T-helper 17 cell (primary cell): ENCODE measurements at places on chromosomes 5 and 9.

DNA sequence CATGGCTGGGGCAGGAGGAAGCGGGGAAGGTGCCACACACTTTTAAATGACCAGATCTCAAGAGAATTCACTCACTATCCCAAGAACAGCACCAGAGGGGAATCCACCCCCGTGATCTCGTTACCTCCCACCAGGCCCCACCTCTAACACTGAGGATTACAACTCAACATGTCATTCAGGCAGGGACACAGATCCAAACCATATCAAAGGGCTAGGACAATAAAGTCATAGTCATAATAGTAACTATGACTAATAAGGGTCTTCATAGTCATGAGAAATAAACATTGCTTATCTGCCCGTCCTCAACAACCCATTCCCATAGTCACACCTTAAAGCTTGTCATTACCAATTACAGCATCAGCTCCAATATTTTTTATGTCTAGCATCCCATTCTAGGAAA lies 65.3 kb upstream of the SMC2 start:
- H3K36me3 ChIP-seq: peaks cover 4% of the 10 kb centered on the region
- no peak for DNase-seq
- H3K27ac ChIP-seq: peak overlapping the region; percentile 61

DNA sequence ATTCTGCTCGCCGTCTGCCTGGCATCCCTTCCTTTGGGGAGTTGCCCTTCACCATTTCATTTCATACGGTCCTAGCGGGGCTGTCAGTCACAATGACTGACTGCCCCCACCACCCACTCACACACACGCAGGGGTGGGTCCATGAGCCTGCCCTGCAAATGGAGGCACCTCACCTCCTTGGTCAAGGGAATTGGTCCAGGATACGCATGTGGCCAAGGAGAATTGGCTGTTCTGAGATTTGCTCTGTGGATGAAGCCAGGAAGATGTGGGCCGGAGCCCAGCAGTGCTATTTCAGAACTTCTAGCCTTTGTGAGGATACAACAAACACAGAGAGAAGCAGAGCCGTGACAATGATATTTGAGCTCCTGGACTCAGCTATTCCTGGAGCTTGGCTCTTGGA lies 17.0 kb downstream of the C1QTNF2 start:
- no peaks in the 10 kb centered on the region for H3K36me3 ChIP-seq
- no peak for DNase-seq
- no peak overlapping the region for H3K27ac ChIP-seq
- H3K27me3 ChIP-seq: peaks cover 12% of the 10 kb centered on the region

DNA sequence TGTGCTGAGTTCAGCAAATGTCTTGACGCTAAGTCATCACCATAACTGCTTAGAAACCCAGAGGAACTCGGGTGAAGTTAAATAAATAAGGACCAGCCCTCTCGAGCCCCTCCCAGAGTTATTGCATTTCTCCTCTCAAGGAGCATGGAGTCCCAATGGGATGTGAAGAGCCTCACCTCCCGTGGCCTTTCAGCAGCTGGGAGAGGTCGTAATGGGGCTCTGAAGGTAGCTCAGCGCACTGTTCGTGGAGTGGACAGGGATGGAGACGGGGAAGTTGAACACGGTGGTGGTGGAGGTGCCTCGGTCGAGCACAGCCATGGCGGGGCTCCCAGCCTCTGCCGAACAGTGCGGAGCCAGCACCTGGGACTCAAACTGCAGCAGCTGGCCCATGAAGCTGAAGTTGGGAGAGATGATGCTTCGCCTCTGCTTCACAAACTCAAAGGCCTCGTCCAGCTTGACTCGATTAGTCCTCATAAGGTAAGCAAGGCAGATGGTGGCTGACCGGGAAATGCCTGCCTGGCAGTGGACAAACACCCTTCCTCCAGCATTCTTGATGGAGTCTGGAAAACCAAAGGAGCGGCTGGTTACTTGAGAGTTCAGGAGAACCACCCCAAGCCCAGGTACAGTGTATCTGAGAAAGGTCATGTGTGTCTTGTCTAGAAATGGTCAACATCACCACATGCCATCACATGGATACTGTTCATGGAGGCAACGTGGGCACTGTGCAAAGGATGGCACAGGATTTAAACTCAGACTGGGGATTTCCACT lies 2.2 kb downstream of the DUSP1 start:
- H3K36me3 ChIP-seq: peaks cover 18% of the 10 kb centered on the region
- H3K4me3 ChIP-seq: peak overlapping the region; percentile 93

DNA sequence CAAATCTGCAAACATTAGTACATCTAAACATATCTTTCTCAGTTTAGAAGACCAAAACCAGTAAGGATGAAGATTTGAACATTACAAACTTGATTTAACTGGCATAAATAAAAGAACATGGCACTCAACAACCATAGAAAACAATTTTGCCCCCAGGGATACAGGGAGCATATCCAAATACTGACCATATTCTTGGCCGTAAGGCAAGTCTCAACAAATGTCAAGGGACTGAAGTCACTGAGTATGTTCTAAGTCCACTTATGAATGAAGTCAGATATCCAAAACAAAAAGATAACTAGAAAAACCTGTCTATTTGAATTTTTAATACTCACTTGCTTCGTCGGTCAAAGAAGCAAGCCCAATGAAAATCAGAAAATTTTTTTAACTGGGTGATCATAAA lies 14.1 kb downstream of the FEM1C start:
- no peaks in the 10 kb centered on the region for H3K27me3 ChIP-seq
- H3K36me3 ChIP-seq: peaks cover 7% of the 10 kb centered on the region
- peaks cover 29% of the 10 kb centered on the region for H3K4me1 ChIP-seq
- no peak for DNase-seq
- no peak overlapping the region for H3K27ac ChIP-seq

DNA sequence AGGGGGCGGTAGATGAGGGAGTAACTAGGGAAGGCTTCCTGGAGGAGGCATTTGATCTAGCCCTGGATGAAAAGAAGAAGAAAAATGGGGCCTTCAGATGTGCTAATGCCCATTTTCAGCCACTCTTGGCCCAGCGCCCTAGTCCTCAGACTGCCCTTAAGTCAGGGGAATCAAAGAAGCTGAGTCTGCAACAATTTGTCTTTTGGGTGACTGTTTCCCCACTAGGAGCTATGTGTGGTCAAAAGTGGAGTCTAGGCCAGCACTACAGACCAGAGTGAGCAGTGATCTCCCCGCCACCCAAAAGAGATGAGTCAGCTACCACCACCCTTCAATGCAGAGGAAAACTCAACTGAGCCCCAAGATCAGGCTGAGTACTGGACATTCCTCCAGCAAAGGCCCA lies 542.1 kb downstream of the BNC2 start:
- no peaks in the 10 kb centered on the region for H3K27me3 ChIP-seq
- H3K27ac ChIP-seq: no peak overlapping the region
- H3K4me3 ChIP-seq: no peak overlapping the region
- H3K36me3 ChIP-seq: no peaks in the 10 kb centered on the region

DNA sequence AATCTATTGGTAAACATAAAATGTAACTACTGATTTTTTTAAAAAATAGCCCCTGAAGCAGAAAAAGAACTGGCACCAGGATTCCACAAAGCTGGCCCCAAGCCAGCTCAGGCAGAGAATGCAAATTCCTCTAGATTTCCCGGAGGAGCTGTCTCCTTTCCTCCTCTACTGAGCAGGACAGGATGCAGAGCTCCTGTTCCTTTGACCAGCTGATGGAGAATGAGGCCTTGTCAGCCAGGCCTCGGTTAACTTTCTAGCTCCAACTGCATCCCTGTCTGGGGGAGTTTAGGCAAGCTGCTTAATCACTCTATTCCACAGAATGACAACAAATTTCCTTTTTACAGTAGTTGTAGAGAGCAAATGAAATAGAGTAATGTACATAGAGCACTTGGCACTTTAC lies 155.5 kb downstream of the GNAQ start:
- no peaks in the 10 kb centered on the region for H3K36me3 ChIP-seq
- H3K27ac ChIP-seq: no peak overlapping the region
- H3K4me1 ChIP-seq: peaks cover 21% of the 10 kb centered on the region
- no peak for DNase-seq
- no peak overlapping the region for H3K4me3 ChIP-seq

- no peak overlapping the region for H3K4me3 ChIP-seq
- no peak overlapping the region for H3K27ac ChIP-seq
- no peak for DNase-seq
- no peaks in the 10 kb centered on the region for H3K36me3 ChIP-seq
These were observed 56.6 kb downstream of the TSPAN17 start for GRCh38 chr5:176703857-176704256.

GRCh38 chr9:137919649-137920141 lies 42.1 kb downstream of the CACNA1B start:
- H3K4me3 ChIP-seq: no peak overlapping the region
- no peak overlapping the region for H3K27ac ChIP-seq

DNA sequence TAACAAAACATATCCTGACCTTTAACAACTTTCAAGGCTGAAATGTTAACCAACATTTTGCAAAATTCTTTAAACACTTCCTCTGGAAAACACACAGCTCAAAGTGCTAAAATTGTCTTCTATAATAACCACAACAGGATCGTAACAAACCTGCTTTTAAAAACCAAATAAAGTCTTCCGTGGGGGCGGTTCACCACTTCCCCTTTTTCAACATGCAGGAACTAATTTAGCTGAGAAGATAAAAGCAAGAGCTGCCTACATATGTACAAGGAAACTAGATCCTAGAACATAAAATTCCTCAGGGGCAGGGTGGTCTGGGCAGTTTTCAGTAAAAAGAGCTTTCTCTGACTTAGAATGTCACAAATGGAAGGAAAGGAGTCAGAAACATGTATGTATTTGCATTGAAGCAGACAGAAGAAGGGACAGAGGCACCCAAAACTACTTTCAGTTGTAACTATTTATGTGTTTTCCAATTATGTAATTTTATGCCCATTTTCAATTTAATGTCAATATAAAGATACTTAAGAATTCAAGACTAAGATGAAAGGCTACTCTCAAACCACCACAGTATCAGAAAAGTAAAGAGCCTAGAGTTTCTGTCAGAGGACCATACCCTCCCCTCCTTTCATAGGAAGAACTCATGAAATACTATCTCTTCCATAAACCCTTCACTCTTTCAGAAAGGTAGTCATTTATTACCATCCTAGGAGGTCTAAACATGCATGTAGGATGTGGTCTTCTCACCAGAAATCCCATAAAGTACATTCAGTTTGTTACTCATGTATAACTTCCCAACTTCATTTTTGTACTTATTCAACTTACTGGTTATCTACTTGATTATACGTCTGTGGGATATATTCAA lies 185.9 kb upstream of the RASA1 start:
- H3K4me1 ChIP-seq: peaks cover 29% of the 10 kb centered on the region
- H3K36me3 ChIP-seq: no peaks in the 10 kb centered on the region
- H3K27ac ChIP-seq: peak overlapping the region; percentile 79

GRCh38 chr9:135053133-135053532 lies 34.3 kb upstream of the OLFM1 start:
- H3K36me3 ChIP-seq: peaks cover 2% of the 10 kb centered on the region
- DNase-seq: no peak
- H3K4me1 ChIP-seq: peaks cover 2% of the 10 kb centered on the region
- H3K4me3 ChIP-seq: no peak overlapping the region
- no peak overlapping the region for H3K27ac ChIP-seq
- H3K27me3 ChIP-seq: peaks cover 69% of the 10 kb centered on the region

GRCh38 chr5:16528382-16529110 lies 62.9 kb upstream of the ZNF622 start:
- no peaks in the 10 kb centered on the region for H3K36me3 ChIP-seq
- no peak for DNase-seq
- H3K4me3 ChIP-seq: no peak overlapping the region
- H3K27ac ChIP-seq: no peak overlapping the region

DNA sequence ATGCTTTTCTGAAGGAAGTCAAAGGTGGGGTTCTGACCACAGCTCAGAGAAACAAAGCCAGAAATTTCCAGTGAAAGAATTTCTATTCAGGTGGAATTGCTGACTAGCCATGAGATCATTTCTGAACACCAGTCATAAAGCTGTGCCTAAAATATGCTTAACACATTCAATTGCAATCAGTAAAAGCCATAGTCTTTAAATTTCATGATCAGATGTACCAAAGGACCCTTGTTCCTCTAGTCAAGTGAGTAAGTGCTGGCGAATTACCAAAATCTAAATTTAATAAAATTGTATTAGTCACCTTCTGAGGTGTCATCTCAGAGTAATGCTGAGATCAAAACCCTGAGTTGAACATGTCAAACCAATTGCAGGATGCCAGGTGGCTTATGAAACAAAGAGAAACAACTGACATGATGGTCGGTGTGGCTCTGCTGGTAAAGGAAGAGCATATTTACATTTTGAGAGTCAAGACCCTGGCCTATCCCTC lies 334.2 kb upstream of the CCNH start:
- DNase-seq: no peak
- peaks cover 21% of the 10 kb centered on the region for H3K27me3 ChIP-seq
- no peak overlapping the region for H3K27ac ChIP-seq
- no peaks in the 10 kb centered on the region for H3K4me1 ChIP-seq
- H3K4me3 ChIP-seq: no peak overlapping the region

- H3K36me3 ChIP-seq: no peaks in the 10 kb centered on the region
- no peaks in the 10 kb centered on the region for H3K27me3 ChIP-seq
- no peaks in the 10 kb centered on the region for H3K4me1 ChIP-seq
- no peak overlapping the region for H3K4me3 ChIP-seq
These were observed 210.6 kb downstream of the CDH18 start for GRCh38 chr5:19777363-19777762.

GRCh38 chr5:54556141-54556540 lies 38.6 kb downstream of the SNX18 start:
- no peak overlapping the region for H3K27ac ChIP-seq
- H3K27me3 ChIP-seq: no peaks in the 10 kb centered on the region
- peaks cover 3% of the 10 kb centered on the region for H3K4me1 ChIP-seq
- DNase-seq: no peak
- no peaks in the 10 kb centered on the region for H3K36me3 ChIP-seq
- H3K4me3 ChIP-seq: no peak overlapping the region

DNA sequence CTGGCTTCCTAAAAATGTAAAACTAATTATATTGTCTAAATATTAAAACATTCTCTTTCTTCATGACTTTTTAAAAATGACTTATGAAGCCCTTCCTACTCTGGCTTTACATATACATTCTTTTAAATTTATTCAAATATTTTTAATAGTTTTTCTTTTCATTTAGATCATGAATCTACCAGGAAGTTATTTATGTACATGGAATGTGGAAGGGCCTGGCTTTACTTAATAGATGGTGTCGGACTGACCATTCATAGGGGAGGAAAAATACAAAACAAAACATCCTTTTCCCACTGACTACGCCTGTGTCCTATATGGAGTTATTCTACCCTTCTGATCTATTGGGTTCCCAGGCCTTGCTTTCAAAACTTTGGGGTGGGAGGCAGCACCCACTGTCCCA lies 129.8 kb downstream of the MACROH2A1 start:
- no peak for DNase-seq
- H3K4me1 ChIP-seq: peaks cover 2% of the 10 kb centered on the region
- H3K4me3 ChIP-seq: no peak overlapping the region
- no peak overlapping the region for H3K27ac ChIP-seq
